Liver (tissue), 10 donors: ENCODE measurements at places on chromosomes 4 and X.

DNA sequence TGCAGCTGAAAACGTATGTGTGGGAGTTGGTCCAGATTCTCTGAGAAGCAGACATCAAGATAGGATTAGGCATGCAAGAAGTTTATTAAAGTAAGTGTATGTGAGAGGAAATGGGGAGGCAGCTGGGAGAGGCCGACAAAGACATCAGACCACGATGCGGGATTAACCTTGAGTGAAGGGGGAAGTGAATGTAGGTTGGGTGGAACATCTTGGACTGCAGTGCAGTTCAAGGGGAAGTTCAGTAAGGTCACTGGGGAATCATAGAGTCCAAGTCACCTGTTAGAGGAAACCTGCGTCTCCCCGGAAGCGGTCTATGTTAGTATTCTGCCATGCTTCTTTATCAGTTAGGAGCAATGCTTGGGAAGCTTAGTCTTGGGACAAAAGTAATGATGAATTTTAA, 22.0 kb downstream of the CXCL8 start:
- no peak for DNase-seq

- no peak for DNase-seq
These were observed 1372.9 kb downstream of the TECRL start for GRCh38 chr4:63036159-63036866.

DNA sequence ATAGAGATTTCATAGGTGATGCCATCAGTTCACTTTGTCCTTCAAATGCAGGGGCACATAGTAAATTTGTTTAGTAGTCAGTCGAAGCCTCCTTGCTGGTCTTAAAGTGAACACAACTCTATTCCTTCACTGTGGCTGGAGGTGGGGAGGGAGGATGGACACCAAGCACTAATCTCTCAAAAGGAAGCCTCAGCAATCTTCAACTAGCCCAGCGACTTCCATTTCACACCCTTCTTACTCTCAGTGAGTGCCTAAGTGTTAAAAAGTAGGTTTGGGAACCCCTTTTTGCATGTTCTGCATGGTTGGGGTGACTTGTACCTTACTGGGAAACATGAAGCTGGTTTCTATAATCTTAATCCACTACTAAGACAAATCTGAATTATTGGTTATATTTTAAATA, 96.0 kb upstream of the GUCY1A1 start:
- no peak for DNase-seq

DNA sequence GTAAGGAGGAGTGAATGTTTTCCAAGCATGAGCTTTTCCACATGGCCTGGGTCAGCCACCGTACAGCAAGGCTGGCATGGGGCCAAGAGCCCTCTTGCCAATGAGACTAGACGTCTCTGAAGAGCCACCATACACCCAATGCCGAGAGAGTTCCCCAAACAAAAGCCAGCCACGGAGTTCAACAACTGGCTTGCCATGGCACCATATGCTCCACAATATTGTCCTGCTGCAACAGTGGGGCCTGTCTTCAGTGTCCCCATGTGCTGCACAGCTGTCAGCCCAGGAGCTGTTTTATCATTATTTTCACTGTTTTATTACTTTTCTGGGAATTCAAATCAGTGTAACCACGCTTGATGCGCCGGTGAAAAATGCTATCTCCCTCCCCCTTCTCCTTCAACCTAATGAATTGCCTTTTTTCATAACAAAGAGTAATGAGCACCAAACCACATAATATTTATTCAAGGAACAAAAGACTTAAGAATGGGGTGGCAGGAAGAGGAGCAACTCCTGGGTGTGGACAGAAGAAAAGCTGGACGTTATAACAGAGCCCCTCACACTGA, 18.4 kb downstream of the MAML3 start:
- no peak for DNase-seq
